ENCODE measurements at places on chromosomes 13 and 19.

DNA sequence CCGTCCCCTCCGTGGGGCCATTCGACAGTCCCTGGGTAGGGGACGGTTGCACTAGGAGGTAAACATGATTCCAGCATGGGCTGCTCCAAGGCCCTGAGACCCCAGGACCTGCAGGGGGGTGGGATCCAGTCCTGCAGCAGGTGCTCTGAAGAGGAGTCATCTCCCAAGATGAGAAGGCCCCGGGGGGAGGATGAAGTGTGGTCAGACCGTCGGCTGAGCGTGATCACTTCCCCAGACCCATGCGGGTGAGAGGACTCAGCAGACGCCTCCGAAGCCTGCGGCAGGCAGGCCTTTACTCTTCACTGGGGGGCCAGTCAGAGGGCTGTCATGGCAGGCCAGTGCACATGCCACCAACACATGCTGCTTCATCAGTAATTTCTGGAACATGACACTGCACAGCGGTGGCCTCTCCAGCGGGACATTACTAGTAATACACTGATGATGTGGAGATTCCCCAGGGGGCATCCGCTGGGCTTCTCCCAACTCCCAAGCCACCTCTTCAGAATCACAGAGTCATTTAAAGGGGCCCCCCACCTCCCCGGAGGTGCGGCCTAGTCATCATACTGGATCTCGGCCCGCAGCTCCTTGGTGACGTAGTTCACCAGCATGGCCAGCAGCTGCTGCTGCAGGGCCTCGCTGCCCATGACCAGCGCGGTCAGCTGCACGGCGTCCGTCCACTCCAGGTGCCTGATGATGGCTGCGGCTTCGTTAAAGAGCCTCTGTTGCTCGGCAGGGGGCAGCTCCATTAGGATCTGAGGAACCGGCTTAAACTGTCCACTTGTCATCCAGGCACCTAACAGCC, 12.7 kb downstream of the C19orf12 start:
- DNase-seq: no peak

DNA sequence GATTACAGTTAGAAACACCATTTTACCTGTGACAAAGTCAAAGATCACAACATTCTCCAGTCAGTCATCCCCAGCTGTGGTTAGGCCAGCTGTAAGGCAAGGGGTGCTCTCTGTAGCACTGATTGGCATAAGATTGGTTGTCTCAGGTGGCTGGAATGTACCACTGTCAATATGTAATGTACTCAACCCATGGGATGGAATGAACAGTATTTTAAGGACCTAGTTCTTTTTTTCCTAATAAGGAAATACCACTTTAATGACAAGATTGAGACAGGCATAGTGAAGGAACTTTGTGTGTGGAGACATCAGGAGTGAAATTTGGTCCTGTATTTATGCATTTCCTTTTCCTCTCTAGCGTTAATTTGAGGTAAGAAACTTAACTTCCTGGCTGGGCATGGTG, 310.7 kb downstream of the ITGBL1 start:
- no peak for DNase-seq

DNA sequence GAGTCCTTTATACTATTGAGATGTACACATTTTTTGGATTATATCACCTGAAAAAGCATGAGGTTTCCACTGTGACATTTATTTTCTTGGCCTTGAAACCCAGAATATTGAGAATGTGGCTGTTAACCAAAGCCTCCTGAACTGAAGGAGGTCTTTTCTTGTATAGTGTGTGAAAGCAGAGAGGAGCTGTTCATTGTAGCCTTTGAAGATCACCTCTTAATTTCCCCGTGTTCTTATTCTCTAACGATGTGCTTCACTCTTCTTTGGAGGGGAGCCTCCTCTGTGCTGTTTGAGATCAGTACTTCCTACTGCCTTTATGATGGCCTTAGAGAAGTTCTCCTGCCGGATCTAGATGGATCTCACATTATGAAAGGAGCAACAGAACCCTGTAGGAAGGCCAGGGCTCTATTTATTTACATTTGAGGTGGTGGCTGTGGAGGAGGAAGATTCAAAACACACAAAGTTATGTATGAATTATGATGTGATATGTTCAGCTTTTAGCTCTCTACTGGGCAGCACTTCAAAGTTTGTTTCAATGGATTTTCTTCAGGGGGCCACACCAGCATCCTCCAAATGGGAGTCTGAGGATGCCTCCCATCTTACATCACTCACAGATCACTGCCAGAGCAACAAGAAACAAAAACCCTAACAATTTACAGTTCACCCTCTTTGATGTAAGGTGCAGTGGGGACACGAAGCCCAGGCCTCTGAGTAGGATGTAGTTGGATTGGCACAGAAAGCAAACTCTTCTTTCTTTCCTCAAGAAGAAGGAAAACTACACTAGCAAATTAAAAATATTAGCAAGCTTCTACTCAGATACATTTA, 322.3 kb downstream of the DLEU7 start:
- no peak for DNase-seq

DNA sequence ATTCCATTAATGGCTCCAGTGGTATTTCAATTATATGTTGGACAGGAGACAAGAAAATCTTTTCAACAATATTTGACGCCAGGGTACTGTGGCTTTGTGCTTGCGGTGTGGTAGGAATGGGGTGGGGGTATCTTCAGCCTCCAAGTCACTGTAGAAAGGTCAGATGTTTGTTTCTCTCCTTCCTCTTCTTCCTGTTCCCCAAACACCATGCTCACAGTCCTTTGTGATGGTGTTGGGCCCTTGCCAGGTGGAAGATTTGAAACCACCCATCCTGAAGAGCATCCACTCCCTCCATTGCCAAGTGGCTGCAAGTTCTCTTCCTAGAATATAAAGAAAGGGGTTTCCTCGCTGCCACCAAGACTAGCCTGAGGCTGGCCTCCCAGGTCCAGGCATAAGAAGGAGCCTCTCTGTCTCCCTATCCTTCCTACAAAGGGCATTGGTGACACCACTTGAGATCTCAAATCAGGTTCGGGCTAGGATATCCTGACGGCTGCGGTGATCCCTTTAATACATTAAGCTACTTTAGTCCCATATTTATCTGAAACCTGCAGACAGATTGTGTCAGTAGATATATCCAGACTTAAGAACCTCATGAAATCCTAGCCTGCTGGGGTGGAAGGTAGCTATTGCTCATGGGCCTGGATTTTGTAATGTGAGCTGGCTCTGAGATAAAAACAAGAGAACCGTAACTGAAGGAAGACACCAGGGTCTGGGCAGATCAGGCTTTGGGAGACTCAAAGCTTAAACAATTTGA, 64.3 kb upstream of the SIAH3 start:
- DNase-seq: no peak

DNA sequence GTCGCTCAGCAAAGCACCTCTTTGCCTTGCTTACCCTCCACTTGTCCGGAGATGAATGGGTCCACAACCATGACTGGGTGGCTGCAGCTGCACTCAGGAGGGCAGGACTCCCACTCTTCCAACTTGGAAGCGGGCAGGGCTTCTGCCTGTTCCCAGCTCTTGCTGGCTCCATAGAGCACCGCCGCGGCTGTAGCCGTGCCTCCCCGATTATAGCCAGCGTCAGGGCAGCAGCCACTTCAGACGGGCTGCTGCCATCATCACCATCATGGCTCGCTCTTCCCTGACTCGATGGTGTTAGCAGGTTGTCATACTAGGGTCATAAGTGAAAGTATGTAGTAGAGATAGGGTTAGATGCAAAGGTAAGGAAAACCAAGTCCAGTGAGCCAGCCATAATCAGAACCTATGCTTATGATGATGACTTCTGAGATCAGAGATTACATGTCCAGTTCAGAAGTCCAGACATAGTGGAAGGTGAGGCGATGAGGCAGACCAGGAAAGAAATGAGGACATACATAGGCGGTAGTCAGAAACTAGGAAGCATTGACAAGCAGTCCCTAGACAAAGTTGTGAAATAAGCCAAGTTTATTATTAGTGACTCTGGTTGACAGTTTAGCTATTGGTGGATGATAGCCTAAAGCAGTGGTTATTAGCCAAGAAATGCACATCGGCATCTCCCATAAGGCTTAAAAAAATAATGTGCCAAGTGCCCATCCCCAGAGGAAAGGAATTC, 4.4 kb upstream of the INTS6 start:
- DNase-seq: no peak

DNA sequence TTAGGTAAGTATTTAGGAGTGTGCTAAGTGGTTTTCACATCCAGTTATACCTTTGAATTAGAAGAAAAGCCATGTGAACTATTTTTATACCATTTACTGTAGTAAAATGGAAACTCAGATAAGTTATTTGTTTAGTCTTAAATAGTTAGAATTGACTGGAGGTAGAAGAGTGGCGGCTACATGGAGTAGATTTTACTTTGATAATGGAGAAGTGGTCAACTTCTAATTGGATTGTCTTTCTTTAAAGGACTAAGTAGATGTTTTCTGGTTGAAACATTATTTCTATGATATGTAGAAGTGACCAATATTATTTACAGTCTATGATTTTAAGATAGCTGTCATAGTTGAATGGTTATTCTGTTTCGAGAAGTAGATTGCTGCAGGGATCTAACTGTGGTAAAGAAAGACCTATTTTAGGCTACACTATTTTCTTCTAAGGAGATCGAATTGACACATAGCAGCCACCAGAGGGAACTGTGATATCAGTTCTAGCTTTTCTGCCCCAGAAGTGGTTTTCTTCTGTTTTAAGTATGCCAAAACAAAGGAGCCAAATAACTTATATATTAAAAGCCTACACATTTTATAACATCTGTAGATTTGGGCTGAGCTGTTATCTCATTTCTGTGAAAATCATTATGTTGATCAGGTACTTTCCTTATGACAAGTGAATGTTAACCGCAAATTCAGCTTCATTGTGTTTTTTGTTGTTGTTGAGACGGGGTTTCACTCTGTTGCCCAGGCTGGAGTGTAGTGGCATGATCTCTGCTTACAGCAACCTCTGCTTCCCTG, 26.1 kb downstream of the ZMYM2 start:
- DNase-seq: peak; percentile 53

DNA sequence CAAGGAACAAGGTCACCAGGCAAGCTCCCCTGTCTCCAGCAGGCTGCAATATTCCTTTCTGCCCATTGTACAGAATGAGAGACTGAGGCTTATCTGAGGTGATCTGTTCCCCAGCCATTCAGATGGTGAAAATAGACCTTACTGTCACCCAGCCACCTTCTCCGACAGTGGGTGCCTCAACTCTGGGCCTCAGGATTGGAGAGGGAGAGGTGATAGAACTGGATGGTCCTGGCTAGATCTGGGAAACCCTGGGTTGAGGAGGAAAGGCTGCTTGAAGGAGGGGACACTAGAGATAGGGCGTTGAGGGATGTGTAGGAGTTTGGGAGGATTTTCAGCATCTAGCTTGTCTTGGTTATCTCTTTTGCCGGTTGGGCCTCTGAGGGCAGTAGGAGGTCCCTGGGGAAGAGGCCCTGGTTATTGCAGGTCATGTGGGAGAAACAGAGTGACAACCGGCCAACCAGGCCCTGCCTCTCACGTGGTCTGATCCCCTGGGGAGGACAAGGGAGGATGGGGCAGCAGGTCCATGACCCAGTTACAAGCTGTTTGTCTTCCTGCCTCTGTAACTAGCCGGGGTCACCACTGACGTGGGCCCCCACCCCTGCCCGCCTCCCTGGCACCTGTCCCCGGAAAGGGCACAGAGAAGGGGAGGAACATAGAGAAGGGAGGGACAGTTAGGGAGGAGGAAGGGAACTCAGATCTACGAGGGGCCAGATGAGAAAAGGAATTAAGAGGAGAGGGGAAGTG, 8.2 kb downstream of the NFIC start:
- DNase-seq: no peak

GRCh38 chr19:31232180-31232579, 117.1 kb downstream of the TSHZ3 start:
- DNase-seq: no peak

DNA sequence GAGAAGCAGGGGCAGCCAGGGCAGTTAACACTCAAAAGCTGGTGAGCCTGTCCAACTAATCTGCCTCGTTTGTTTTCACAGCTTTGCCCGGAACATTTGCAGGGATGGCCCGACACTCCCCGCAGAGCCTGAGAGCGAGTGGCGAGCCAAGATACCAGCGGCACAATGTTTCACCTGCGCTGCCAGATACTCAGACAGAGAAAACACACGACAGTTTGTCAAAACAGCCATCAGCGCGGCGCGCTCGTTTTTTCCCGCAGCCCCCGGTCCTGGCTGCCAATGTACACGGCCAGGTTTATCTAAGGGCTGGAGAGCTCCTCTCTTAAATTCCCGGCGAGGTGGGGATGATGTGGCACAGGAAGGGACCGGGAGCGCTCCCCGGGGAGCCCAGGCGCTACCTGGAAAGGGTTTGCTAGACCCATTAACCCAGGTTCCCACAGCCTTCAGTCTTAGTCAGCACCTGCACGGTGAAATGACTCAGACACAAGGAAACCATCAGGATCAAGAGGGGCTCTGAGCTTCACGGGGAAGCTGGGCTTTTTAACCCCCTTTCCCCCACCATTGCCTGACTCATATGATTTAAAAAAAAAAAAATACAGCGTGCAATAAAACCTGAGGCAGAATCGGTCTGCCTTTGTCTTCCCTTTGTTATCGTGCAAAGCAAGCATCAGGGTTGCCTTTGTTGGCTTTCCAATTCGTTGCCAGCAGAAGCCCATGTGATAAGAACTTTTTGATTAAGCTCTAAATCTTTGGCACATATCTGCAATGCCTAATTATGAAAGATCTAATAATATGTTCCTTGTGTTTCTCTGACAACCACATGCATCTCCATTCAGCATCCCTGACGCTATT, 186.2 kb downstream of the EFNB2 start:
- DNase-seq: no peak

GRCh38 chr19:50693064-50693975, 26.3 kb downstream of the SHANK1 start:
- DNase-seq: no peak

- DNase-seq: no peak
Measured at GRCh38 chr19:577439-578392, 5.3 kb downstream of the BSG start.

DNA sequence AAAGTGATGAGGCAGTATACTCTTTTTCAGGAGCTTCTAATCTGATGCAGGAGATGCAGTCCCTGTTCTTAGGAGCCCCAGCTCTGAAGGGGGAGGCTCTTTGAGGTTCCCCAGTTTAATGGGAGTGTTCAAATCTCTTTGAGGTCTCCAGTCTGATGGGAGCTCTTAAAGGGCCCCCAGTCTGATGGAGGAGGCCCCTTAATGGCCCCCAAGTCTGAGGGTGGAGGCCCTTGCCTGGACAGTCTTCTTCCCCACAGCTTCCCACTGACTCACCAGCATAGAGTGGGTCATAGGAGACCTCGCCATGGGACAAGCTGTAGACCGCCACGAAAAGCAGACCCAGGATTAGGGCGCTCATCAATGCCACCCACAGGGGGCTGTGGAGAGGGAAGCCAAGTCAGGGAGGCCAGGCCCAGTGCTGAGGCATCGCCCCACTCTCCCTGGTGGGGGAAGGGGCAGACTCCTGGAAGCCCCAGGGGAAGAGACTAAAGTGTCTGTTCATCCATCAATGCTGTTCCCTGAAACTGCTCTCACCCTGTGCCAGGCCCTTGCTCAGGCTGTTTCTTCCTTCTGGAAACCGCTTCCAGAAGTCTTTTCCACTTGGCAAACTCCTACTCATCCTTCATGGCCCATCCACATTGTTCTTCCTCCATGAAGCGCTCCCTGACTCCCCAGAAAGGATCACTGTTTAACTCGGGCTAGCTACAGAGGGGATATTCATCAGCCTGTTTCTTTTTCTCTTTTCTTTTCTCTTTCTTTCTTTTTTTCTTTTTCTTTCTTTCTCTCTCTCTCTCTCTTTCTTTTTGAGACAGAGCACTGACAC, 2.1 kb downstream of the TM6SF2 start:
- no peak for DNase-seq

GRCh38 chr13:51999510-51999911, 11.7 kb downstream of the ATP7B start:
- no peak for DNase-seq

- DNase-seq: no peak
Measured at GRCh38 chr13:96238861-96239260, 149.0 kb downstream of the HS6ST3 start.
